ENCODE measurements at places on chromosomes 1 and 21. TPM values are rescaled to one million over a fixed set of nuclear protein-coding genes. Genes with fewer than 3 reads are reported as not detected.

The RYR2 gene
- total RNA-seq, result 0.02 TPM

The TMEM39B gene
- total RNA-seq, result 14.1 TPM

The C1QB gene
- not detected for total RNA-seq

The NTNG1 gene
- total RNA-seq, result not detected

The MYOM3 gene
- 6.5 TPM for total RNA-seq

The OR4F16 gene
- total RNA-seq, result not detected

The CFAP74 gene
- total RNA-seq, result 0.08 TPM

The ADAMTS5 gene
- total RNA-seq, result not detected

The GCSAML gene
- total RNA-seq, result not detected

The KCNN3 gene
- total RNA-seq, result 0.02 TPM

The TBX15 gene
- 0.02 TPM for total RNA-seq

The ITLN2 gene
- 0.24 TPM for total RNA-seq

The TMPRSS3 gene
- total RNA-seq, result 0.14 TPM

The CAPZB gene
- total RNA-seq, result 218 TPM

The C1QTNF12 gene
- 2.0 TPM for total RNA-seq

The FPGT gene
- total RNA-seq, result 7.5 TPM

The GPX7 gene
- total RNA-seq, result not detected

The TNFRSF8 gene
- total RNA-seq, result 0.10 TPM

The MIXL1 gene
- 0.05 TPM for total RNA-seq

The CD1B gene
- not detected for total RNA-seq

The SMAP2 gene
- 9.5 TPM for total RNA-seq

The COL24A1 gene
- 0.03 TPM for total RNA-seq
